Activated CD8-positive, alpha-beta T cell treated with anti-CD3 and anti-CD28 coated beads for 36 hours (primary cell): ENCODE measurements at places on chromosomes 12 and 14. TPM values are rescaled to one million over a fixed set of nuclear protein-coding genes. Genes with fewer than 3 reads are reported as not detected.
A peak's percentile ranks its signal among the peaks of the same experiment; 100 is the strongest.

GRCh38 chr12:115364921-115365320 lies 680.9 kb upstream of the TBX3 start:
- H3K4me3 ChIP-seq: no peak overlapping the region
- no peaks in the 10 kb centered on the region for H3K4me1 ChIP-seq

- peaks cover 35% of the 10 kb centered on the region for H3K4me1 ChIP-seq
- H3K36me3 ChIP-seq: peaks cover 45% of the 10 kb centered on the region
- DNase-seq: peak; percentile 86
- H3K27me3 ChIP-seq: no peaks in the 10 kb centered on the region
- H3K4me3 ChIP-seq: no peak within 1 kb of the TSS
- H3K27ac ChIP-seq: no peak within 1 kb of the TSS
Measured at GRCh38 chr14:23094666-23095195, at the start of gene ACIN1. ACIN1 (minus strand) TSS chr14:23095136; CDS start chr14:23095112, 24 bp downstream.

Gene KRT83
- not detected for total RNA-seq

Gene ANG
- 0.87 TPM for total RNA-seq

- peak; percentile 2 for DNase-seq
- no peaks in the 10 kb centered on the region for H3K36me3 ChIP-seq
- no peak overlapping the region for H3K4me3 ChIP-seq
- no peak overlapping the region for H3K27ac ChIP-seq
- H3K27me3 ChIP-seq: peaks cover 16% of the 10 kb centered on the region
Measured at GRCh38 chr12:125983094-125983783, 918.0 kb downstream of the AACS start.

DNA sequence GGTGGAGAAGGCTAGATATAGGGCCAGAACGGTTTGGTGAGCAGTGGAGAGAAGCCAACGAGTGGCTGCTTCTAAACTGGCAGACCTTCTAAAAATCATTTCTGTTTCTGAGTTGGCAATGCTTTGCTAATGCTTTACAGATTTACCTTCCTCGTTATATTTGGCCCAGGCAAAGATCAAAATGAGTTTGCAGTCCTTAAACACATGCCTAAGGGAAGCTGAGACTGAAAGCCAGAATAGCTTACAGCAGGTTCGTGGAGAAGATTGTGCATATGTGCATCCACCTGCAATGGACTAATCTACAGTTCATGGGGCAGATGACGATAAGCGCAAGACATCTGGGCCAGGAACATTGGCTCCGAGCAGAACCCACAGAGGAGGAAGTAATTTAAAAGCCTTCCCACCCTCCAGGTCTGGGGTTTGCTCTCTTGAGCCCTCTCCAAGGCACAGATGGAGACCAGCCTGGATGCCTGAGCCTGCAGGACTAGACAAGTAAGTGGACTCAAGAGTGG lies 99.4 kb downstream of the NINJ2 start:
- peak overlapping the region; percentile 57 for H3K4me3 ChIP-seq
- H3K4me1 ChIP-seq: peaks cover 65% of the 10 kb centered on the region
- H3K27me3 ChIP-seq: no peaks in the 10 kb centered on the region
- H3K36me3 ChIP-seq: no peaks in the 10 kb centered on the region
- peak overlapping the region; percentile 88 for H3K27ac ChIP-seq

DNA sequence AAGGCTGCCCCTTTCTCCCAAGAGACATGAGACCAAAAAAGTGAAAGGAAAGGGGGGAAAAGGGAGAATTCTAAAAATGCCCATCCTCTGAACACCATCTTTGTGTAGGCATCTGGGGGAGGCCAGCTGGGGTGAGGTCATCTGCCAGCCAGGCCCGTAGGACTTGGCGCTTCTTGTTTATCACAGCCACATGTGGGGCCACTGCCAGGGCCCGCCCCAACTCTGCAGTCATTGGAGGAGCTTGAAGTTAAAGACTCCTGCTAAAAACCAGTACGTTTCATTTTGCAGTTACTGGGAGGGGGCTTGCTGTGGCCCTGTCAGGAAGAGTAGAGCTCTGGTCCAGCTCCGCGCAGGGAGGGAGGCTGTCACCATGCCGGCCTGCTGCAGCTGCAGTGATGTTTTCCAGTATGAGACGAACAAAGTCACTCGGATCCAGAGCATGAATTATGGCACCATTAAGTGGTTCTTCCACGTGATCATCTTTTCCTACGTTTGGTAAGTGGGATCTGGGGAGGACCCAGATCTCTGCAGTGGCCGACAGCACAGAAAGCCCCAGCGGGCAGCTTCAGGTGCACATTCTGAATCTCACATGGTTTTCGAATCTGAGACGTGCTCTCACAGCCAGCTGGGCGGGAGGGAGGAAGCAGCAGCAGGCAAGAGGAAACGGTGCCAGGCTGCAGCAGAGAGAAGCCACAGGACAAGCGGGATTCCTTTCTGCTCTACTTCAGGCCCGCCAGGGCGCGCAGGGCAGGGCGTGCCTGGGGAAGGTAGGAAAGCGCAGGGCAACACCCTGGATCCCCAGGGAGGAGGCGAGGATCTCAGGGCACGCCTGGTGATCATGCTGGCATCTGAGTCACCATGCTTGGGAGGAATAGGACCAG lies at the start of gene P2RX7:
Gene P2RX7, plus strand, starts transcription at position 276 of the 881 bp plus-strand sequence. Its CDS starts 95 bp downstream, at position 371.
- peaks cover 3% of the 10 kb centered on the region for H3K36me3 ChIP-seq
- H3K27me3 ChIP-seq: no peaks in the 10 kb centered on the region
- peak within 1 kb of the TSS; percentile 78 for H3K27ac ChIP-seq
- H3K4me3 ChIP-seq: peak within 1 kb of the TSS; percentile 79
- H3K4me1 ChIP-seq: peaks cover 58% of the 10 kb centered on the region

DNA sequence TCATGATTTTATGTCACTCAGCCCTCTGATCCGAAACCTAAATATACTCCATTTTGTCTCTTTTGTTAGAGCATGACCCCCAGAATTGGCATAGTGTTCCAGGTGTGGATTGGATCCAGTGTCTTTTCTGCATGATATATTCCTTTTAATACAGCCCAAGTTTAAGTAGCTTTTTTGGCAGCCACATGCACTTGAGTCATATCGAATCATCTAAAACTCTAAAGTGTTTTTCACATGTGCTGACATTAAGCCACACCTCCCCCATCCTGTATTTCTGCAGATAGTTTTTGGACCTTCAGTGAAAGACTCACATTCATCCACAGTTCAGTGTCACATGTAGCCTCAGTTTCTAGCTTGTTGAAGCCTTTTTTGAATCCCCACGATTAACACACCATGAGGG lies 30.6 kb downstream of the BORCS5 start:
- H3K4me1 ChIP-seq: peaks cover 37% of the 10 kb centered on the region
- H3K27me3 ChIP-seq: no peaks in the 10 kb centered on the region
- no peak overlapping the region for H3K4me3 ChIP-seq
- H3K36me3 ChIP-seq: peaks cover 49% of the 10 kb centered on the region

GRCh38 chr12:123816896-123817537 lies 54.9 kb downstream of the DNAH10 start:
- H3K36me3 ChIP-seq: no peaks in the 10 kb centered on the region
- H3K27me3 ChIP-seq: peaks cover 2% of the 10 kb centered on the region
- no peak overlapping the region for H3K27ac ChIP-seq
- H3K4me1 ChIP-seq: no peaks in the 10 kb centered on the region

- no peaks in the 10 kb centered on the region for H3K36me3 ChIP-seq
- no peaks in the 10 kb centered on the region for H3K27me3 ChIP-seq
- H3K27ac ChIP-seq: no peak overlapping the region
Measured at GRCh38 chr12:87866578-87867292, 162.5 kb downstream of the C12orf50 start.
